ENCODE measurements at places on chromosomes 7 and 10.

DNA sequence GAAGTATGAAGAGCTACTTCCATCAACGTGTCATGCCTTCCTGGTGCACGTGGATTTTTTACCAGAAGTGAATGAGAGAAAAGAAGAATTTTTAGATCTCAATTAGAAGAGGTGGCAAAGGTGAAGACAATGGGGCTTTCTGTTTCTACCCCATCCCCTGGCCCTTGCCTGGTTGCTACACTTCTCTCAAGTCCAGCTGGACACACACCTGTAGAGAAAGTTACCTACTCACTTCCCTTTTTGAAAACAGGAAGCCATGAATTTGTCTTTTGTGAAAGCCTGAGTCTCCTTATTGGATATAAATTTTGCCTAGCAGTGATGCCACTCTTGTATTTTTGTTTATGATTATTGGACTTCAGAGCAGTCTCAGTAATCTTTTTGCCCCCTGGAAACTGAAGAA, 142.9 kb upstream of the AKR1E2 start:
- no peak for DNase-seq

GRCh38 chr10:88505680-88506215, 77.4 kb downstream of the RNLS start:
- DNase-seq: no peak

DNA sequence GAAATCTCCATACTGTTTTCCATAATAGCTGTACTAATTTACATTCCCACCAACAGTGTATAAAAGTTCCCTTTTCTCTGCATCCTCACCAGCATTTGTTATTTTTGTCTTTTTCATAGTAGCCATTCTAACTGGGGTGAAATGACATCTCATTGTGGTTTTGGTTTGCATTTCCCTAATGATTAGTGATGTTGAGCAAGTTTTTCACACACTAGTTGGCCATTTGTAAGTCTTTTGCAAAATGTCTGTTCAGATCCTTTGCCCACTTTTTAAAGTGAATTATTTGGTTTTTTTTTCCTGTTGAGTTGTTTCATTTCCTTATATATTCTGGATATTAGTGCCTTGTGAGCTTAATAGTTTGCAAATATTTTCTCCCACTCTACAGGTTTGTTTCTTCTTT, 101.0 kb upstream of the NFE2L3 start:
- no peak for DNase-seq

GRCh38 chr7:135271255-135271615, 37.6 kb downstream of the STRA8 start:
- DNase-seq: no peak

GRCh38 chr7:106460792-106461254, 176.0 kb upstream of the NAMPT start:
- no peak for DNase-seq

DNA sequence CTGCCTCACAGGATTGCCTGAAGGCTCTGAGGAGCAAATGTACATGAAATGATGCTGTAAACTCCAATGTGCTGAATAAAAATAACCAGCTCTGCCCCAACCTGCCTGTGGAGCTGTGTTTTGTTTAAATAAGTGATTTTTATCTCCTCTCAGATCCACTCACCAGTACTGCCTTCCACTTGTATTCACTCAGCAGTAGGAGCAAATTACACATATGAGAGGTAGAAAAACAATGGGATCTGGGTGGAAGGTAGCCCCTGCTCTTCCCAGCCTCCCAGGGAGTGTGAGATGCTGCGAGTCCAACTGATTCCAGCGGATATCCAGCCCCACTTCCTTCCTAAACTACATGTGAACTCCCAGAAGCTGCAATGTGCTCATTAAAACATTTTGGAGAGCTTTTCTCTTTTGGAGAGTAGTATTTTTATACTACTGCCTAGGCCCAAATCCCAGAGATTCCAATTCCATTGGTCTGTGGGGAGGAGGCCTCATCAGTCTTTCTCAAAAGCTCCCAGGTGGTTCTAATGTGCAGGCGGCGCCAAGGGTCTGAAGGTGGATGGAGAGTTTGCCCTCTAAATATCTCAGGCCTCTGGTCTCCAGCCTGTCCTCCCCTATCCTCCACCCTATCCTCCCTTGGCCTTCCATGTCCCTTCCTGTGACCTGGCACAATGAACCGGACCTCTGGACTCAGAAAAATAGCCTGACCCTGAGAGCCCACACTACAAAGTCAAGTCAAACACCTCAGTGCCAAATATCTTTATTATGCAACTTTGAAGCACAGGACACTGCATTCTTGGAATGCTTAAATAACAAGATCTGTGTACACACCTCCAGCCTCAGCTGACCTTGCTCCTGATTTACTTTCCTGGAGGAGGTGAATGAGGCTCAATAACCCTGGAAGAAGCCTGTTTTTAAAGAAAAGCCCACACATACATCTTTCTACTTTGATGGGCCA, 46.2 kb downstream of the CPVL start:
- no peak for DNase-seq

GRCh38 chr10:98338896-98339295, 70.9 kb upstream of the LOXL4 start:
- DNase-seq: no peak

Data from COR-L47 (cell line).